Stimulated activated CD4-positive, alpha-beta T cell treated with anti-CD3 and anti-CD28 coated beads, Interleukin-4, amount 100 ng/mL, for 1 hour (primary cell): ENCODE measurements at places on chromosomes 3 and 15.

DNA sequence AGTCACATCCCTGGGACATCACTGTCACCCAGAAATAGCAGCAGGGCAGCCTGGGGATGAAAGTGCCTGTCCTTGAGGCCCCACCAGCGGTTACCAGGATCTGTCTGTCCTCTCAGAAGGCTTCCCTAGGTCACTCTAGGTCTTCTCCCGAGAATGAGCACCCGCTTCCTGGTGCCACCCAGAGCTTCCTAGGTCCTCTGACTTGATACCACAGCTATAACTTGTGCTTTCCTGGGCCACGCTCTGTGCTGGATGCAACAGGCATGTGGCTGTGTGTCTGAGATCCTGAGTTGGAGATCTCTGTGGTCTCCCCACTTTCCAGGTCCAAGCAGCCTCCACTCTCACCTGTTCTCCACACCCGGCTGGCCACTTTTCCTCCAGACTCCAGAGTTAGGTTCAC lies 25.8 kb downstream of the ARNT2 start:
- DNase-seq, result no peak

DNA sequence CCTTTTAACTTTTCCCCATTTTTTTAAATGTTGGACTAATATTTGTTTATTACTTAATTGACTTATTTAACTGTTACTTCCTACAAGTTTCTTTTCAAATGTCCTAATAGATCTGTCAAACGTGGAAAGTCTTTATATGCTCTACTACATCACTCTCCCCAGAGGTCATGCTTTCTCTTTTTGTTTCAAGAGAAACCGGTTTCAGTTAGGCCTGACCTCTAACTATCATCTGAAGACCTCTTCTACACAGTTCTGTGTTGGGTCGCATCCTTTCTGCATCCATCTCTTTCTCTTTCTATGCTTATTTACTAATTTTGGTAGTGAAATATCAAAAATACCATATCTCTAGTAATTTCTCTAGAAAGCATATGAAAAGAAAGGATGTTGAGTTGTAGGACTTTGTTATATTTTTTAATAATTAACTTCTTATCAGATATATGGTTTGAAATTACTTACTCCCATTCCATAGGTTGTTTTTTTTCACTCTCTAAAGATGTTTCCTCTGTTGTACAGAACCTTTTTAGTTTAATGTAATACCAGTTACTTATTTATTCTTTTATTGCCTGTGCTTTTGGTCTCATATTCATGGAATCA lies 781.2 kb upstream of the ARPP21 start:
- DNase-seq, result no peak

GRCh38 chr3:38459499-38460048 lies 5.9 kb downstream of the ACVR2B start:
- no peak for DNase-seq

DNA sequence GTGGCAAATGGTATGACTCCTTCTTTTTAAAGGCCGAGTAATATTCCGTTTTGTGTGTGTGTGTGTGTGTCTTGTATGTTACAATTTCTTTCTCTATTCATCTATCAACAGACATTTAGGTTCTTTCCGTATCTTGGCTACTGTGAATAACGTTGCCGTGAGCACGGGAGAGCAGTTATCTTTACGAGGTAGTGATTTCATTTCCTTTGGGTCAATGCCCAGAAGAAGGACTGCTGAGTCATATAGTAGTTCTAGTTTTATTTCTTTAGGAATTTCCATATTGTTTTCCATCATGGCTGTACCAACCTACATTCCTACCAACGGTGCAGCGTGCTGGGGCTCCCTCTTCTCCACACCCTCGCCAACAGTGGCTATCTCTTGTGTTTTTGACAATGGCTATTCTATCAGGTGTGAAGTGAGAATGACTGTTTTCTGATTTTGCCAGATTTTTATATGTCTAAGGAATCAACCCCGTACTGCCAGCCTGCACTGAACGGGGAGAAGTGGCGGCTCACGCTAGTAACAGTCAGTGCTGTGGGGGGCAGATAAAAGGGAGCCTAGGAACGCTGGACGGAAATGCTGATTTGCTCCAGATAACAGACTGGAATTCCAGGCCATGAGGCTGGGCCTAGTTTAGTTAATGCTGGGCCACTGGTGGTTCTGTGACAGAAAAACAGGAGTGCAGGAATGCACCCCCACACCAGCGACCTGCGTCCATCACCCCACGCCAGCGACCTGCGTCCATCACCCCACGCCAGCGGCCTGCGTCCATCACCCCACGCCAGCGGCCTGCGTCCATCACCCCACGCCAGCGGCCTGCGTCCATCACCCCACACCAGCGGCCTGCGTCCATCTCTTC lies 168.1 kb downstream of the XXYLT1 start:
- no peak for DNase-seq
